ENCODE measurements at places on chromosomes 16 and 17.
A peak's percentile ranks its signal among the peaks of the same experiment; 100 is the strongest.

DNA sequence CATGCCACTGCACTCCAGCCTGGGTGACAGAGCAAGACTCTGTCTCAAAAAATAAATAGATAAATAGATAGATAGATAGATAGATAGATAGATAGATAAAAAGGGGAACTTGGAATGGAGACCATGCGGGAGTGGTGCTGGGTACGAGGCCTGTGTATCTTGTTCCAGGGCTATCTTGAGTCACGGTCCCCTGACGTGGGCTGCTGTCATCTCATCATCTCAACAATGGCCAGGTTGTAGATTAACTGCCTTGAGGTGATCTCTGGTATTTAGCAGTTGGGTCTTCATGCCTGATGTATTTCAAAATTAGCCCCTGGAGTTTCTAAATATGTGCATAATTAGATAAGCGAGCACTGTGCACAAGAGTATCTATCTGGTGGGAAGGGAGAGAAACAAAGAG lies 212.1 kb downstream of the CDRT15L2 start:
- DNase-seq = no peak

- no peak for DNase-seq
Observed at GRCh38 chr16:64580558-64580957, 541.3 kb downstream of the CDH11 start.

DNA sequence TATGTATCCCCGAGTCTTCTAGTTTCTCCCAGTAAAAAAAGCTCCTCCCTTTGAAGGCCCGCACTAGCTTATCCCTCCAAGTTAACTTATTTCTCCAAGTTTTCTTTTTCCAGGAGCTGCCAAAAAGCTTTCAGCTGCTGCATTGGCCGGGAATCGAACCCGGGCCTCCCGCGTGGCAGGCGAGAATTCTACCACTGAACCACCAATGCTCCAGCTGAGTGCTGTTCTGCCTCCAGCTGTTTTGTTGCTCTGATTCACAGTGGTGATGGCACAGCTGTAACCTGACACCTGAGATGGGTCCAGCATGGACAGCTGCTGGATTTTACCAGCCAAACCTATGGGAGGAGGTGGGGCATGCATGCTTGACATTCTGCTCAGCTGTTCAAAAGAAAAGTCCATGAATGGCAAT lies 22.1 kb downstream of the VAC14 start:
- no peak for DNase-seq

DNA sequence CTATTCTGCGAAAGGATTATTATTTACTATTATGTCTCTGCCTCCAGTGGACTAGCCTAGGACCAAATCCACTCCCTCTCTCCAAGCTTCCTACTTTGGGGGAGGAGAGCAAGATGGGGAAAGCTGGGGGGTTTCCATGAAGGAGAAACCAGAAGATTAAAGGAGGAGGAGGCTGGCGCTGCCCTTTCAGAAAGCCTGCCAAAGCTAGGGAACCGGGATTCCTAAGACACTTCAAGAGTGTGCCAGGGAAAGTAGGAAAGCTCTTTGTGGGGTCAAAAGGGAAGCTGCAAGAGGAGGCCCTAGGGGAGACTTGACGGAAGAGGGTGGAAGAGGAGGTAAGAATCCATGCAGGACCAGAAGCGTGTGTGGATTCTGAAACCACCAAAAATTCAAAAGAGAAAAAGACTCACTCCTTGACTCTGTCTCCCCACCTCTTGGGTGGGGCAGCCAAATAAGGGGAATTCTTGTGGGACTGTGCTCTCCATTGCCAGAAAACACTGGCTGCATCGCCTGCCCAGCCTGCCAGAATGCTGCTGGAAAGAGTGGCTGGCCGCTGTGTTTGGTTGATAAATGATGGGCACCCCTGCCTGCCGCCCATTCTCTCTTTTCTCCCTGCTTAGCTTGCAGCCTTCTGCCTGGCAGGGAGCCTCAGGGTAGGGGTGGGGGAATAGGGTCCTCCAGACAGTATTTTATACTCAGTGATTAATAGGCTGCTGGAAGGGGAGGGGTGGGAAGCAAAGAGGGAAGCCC lies 11.8 kb upstream of the KAT7 start:
- DNase-seq = no peak

DNA sequence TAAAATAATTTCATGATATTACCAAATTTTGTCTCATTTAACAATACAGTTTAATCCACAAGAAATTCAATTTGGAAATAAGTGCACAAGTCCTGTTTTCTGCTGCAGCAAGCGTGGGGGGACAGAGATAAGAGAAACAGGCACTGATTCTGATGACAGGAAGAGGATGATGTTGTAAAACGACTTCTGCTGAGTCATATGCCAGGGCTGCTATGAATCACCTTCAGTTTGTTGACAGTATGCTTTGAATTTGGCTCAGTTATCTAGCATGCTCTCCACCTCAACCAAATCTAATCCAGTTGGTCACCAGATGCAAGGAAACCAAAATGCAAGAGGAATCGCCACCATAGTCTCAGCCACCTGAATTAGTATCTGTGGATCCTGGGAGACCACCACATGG lies 244.1 kb upstream of the MON1B start:
- no peak for DNase-seq

- DNase-seq = no peak
Observed at GRCh38 chr16:87955302-87956097, 4.3 kb downstream of the BANP start.

DNA sequence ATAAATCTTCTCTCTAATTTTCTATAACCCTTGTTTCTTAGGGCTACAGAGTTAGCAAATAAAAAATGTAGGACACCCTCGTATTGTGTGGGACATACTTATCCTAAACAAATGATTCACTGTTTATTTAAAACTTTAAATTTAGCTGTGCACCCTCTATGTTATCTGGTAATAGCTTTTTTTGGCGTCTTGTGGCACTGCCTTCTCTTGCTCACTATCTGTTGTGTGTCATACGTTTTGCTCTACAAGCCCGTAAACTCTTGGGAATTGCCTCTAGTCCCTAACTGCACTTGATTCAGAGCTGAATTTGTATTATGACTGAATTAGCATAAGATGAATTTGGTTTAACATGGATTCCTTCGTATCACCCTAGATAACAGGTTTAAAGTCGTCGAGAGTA lies 144.3 kb upstream of the MYOCD start:
- DNase-seq = no peak

DNA sequence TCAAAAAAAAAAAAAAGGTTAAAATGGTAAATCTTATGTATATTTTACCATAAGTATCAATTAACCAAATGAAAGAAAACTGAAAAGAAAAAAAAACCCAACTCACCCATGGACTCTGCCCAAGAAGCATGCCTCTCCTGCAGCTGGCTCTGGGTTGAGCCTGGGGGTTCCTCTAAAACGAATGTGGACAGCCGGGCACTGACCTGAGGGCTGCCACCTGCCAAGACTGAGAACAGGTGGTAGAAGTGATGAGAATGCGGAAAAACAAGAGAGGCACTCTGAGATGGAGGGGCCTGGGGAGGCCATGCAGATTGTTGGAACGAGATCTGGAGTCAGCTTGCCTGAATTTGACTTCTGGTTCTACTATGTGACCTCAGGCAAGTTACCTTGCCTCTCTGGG lies 85.5 kb upstream of the MSI2 start:
- DNase-seq = no peak

- peak; percentile 49 for DNase-seq
Observed at GRCh38 chr16:3431779-3432219, 11.5 kb downstream of the ZNF597 start.

DNA sequence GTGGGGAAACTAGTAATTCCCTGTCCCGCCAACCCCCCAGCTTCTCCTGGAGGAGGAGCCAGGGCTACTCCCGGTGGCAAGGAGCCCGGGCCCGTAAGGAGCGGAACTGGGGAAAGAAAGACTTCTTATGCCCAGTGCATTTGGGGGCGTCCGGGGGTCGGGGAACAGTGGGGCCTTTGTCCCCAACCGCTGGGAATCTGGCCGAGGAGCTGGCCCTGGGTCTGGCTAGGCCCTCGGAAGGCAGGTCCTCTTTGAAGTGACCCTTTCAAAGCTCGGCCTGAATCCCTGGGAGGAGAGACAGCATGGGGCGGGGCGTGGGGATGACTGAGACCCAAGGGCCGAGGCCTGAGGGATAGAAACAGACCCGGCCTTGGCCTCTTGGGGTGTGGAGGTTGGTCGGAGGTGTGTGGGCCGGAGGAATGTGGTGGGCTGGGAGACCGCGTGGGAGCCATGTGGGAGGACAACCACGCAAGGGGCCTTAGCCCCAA lies 6.0 kb downstream of the ARHGAP23 start:
- no peak for DNase-seq

DNA sequence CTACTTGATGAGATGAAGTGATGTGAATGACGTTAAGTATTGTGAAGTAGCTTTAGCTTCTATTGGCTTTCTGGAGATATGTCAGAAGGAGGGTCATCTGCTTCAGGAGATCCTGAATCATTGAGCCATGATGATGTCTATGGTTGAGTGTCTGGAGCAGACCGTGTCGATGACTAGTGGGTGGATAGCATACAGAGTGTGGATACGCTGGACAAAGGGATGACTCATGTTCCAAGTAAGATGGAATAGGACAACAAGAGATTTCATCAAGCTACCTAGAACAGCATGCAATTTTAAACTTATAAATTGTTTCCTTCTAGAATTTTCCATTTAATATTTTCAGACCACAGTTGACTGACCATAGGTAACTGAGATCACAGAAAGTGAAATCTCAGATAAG lies 116.1 kb upstream of the RBBP6 start:
- DNase-seq = no peak

DNA sequence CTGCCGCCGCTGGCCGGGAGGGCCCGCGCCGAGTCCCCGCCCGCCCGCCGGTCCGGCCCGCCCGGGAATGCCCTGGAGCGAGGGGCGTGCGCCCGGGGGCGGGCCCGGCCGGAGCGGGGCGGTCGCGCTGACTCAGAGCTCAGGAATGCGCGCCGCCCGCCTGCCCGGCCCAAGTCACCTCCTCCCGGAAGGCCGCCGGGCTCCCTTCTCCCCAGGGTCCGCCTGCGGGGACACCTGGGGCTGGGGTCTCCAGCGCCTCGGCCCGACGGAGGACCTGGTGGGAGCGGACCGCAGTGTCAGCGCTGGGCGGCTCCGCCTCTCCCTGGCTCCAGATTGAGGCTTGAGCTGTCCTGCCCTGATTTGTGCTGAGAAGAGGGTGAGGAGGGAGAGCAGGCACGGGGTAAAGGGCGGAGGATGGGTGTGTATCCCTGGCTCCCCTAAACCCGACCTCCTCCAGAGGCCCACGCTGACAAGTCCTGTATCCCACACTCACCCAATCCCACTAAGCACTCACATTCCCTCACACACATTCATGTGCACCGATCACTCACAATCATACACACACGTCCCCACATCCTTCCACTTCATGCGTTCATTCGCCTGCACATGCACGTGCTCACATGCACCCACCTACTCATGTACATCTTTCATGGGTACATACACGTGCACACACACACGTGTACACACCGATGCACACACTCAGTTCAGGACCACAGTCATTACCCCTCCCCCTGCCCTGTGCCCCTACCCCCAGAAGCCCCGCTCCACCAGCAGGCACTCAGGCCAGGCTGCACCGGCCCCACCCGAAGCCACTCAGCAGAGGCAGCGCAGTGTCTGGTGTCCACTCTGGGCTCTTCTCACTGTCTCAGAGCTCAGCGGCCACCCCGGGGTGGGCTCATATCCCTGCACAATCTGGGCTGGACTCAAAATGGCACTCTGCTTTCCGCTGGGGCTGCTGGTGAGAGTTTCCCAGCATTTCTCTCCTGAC lies at the start of gene RHBDF1:
RHBDF1 (minus strand) TSS at position 71 of the 988 bp plus-strand sequence. CDS start 7,616 bp downstream, outside the sequence.
- no peak for DNase-seq

GRCh38 chr16:63323722-63324705 lies 1287.8 kb upstream of the CDH8 start:
- DNase-seq = no peak

DNA sequence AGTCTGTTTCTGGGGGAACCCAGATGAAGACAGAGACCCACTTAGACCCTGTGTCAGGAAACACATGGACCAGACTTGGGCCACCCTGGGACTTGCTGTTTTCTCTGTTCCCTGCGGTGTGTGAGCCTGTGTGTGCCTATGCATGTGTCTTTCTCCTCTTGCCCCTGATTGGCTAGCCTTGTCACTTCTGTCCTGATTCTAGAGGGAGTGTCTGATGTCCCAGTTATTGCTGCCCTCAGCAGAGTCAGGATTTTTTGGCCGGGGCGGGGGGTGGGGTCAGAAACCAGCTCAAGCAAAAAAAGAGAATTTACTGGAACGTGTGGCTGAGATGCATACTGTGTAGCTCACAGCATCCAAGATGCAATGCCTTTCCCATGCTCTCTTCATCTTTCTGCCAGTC lies 30.5 kb downstream of the PLCG2 start:
- DNase-seq = no peak

DNA sequence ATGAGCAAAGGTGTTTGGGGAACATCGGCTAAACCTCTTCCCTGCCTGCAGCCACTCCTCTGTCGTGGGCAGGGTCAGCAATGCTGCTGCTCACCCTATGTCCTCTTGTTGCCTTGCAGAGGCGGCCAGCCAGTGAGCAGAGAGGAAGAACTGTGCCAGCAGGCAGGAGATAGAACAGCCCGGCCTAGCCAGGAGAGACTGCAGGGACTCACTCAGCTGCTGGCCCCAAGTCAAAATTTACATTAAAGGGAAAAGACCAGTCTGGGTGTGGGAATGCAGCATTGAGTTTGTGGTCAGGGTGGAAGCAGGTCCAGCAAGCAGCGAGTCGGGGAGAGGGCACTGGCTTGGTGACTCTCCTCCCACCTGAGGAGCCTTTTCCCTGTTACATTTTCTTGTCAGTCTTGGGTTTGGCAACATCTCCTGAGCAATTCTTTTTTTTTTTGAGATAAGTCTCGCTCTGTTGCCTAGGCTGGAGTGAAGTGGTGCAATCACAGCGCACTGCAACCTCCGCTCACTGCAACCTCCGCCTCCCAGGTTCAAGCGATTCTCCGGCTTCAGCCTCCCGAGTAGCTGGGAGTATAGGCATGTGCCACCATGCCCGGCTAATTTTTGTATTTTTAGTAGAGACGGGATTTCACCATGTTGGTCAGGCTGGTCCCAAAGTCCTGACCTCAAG lies 22.7 kb downstream of the LIG3 start:
- DNase-seq = no peak

- no peak for DNase-seq
Observed at GRCh38 chr17:80468242-80468641, 8.2 kb downstream of the NPTX1 start.

DNA sequence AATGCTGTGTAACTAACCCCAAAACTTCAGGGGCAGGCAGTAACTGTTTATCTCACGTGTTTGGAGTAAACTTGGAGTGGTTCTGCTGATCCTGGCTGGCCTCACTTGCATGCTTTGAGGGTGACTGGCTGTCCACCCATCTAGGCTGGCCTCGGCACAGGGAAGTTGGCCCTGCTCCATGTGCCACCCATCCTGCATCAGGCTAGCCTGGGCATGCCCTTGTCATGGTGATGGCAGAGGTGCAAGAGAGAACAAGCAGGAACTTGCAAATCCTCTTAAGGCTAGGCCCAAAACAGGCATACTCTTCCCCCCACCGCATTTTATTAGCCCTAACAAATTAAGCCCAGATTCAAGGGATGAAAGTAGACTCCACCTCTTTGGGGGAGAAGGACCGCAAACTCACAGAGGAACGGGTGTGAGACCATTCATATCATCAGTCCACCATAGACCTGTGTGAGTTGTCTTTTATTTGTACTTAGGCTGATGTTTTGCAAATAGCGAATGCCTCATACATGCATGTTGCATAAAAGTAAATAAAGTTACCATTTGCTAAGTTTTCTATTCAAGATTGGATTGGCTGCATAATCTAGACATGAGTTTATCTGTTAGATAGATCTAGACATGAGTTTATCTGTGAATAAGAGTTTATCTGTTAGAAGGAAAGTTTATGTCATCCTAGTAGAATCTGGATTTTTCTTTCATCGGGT lies 221.0 kb downstream of the CCDC182 start:
- no peak for DNase-seq

GRCh38 chr17:67534941-67535340 lies 157.9 kb downstream of the PITPNC1 start:
- no peak for DNase-seq
